ENCODE measurements at places on chromosomes 1 and 21.

DNA sequence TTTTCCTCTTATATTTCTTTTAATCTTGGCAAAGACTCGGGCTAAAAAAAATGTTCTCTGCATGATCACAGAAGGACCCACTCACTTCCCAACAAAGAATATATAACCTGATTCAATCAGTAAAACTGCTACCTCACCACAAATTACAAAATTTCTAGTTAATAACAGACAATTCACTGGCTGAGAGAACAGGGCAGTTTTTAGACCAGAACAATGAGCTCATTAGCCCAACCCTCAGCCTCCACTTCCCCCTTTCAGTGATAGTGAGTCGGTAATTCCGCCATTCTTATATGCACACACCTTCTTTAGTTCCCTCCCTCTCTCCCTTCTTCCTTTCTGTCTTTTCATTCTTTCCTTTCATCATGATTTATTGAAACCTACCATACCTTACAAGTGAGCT lies 8.9 kb downstream of the SIPA1L2 start:
- no peak for DNase-seq

DNA sequence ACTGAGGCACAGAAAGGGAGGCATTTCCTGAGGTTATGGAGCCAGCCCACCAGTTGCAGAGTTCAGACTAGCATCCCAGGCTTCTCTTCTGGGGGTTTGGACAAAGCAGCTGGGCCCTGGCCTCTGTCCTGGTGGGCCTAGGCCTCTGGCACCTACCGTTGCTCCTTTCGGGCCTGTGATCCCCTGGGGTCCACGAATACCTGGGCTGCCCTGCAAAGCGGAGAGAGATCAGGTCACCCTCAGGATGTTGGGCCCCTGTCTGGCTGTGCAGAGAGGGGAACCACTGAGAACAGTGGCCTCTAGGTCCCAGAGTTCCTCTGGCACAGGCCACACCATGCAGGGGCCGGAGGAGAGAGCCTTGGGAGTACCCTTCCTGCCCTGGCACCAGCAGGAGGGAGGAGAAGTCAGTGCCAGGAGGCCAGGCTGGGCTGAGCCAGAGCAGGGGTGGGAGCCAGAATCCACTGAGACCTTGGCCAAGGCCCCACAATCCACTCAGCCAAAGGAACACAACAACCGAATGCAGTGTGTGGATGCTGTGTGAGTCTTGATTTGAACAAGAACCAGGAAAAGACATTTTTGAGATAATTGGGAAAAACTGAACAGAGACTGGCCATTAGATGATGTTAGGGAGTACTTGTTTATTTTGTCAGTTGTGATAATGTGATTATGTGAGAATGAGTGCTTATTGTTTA lies 8.9 kb downstream of the COL9A2 start:
- no peak for DNase-seq

- DNase-seq = no peak
These were observed 2.4 kb upstream of the ELF3 start for GRCh38 chr1:202007805-202008489.

DNA sequence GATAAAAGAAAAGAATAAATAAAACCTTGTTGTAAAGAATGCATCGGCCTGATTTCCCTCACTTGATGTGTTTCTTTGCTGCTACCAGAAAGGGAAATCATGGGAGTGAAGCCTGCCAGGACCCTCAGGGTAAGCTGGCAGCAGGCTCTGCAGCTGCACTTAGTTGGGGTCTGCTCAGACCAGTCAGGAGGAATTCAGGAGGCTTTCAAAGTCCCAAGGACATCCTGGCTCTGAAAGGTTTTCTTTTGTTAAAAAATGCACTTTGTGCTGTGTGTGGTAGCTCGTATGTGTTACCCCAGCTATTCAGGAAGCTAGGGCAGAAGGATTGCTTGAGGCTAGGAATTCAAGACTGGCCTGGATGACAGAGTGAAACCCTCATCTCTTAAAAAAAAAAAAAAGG lies 254.8 kb downstream of the ZNF648 start:
- DNase-seq = no peak

DNA sequence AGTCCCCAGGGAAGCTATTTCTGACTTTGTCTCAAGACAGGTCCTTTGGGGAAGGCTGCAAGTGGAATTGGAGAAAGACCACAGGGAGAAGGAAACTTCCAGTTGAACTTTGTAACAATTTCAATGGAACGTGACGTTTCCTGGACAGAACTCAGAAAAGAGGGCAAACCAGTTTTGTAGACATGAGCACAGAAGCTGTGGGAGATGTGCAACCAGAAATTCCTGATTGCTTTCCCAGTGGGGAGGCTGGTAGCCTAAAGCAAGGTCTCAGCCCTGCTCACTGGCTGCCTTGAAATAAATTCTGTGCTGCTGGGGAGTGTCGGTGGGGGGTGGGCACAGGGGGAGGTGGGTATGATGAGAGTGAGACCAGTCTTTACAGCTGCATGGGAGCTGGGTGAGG lies 1206.7 kb upstream of the ADGRL2 start:
- no peak for DNase-seq

GRCh38 chr1:6235296-6235677 lies 477 bp downstream of the ICMT start:
- no peak for DNase-seq

Data from activated T-cell treated with anti-CD3 and anti-CD28 coated beads for 24 hours (primary cell).